ENCODE measurements at places on chromosomes 1 and 21. TPM values are rescaled to one million over a fixed set of nuclear protein-coding genes. Genes with fewer than 3 reads are reported as not detected.

Gene NCAM2
- total RNA-seq = 0.17 TPM

Gene HLX
- 0.33 TPM for total RNA-seq

Gene OR4F16
- not detected for total RNA-seq

Gene HES2
- total RNA-seq = 47.2 TPM

Gene RCAN1
- 52.4 TPM for total RNA-seq
